NCI-H2107 (cell line): ENCODE measurements at places on chromosomes 1 and 21.

DNA sequence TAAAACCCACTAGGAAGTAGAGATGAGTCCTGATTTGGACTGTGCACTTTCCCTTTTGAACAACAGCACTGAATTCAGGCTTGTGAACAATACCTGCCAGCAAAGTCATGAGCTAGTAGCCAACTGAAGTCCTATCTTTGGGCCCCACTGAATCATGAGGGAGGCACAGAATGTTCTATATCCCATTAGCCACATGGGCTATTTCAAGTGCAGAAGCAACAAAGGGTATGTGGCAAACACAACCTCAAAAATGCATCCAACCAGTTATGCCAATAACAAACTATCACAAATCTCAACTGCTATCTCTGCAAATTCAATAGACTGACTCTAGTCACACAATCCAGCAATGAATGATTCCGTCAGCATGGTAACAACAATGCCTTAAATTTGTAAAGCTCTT, 276.0 kb downstream of the MRPL39 start:
- DNase-seq, result no peak

DNA sequence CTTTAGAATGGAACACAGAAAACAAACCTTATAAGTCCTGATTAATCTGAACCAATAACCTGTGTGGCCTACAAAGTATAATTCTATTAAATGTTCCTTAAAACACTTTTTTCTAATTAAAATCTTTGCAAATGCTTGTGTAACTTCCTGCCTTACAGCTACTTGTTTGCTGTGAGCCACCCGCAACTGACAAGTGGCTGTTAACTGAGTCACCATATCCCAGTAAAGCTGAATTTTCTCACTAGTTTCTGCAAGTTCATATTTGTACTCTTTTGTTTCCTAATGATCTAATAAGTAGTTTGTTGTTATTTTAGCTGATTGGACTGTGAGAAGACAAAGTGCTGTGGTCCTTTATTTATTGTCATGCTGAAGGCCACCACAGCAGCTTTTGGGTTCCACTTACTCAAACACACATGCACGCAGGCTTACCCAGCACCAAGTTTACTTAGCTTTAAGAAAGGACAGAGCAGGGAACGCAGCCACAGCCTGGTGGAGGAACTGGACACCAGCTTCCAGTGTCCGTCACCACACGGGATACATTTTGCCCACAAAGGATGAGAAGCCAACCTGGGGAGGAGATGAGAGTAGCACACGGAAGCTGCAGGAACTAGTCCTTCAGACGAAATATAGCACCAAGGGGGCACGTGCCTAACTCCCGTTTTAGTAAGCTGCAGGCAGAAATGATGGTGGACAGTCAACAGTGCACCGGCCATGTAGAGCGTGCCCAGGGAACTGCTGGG, 47.8 kb downstream of the LCA5L start:
- no peak for DNase-seq

GRCh38 chr1:67898033-67898726, 64.9 kb upstream of the GNG12 start:
- no peak for DNase-seq

- no peak for DNase-seq
Measured at GRCh38 chr1:10967090-10967489, 45.4 kb upstream of the TARDBP start.

GRCh38 chr1:175192111-175192629, 406 bp downstream of the KIAA0040 start:
- peak; percentile 15 for DNase-seq
